ENCODE measurements at places on chromosomes 13 and 19.

GRCh38 chr19:35549174-35549788 lies 3.9 kb downstream of the TMEM147 start:
- peak; percentile 23 for DNase-seq

- no peak for DNase-seq
These were observed 150.6 kb downstream of the GPC6 start for GRCh38 chr13:93377196-93377595.

DNA sequence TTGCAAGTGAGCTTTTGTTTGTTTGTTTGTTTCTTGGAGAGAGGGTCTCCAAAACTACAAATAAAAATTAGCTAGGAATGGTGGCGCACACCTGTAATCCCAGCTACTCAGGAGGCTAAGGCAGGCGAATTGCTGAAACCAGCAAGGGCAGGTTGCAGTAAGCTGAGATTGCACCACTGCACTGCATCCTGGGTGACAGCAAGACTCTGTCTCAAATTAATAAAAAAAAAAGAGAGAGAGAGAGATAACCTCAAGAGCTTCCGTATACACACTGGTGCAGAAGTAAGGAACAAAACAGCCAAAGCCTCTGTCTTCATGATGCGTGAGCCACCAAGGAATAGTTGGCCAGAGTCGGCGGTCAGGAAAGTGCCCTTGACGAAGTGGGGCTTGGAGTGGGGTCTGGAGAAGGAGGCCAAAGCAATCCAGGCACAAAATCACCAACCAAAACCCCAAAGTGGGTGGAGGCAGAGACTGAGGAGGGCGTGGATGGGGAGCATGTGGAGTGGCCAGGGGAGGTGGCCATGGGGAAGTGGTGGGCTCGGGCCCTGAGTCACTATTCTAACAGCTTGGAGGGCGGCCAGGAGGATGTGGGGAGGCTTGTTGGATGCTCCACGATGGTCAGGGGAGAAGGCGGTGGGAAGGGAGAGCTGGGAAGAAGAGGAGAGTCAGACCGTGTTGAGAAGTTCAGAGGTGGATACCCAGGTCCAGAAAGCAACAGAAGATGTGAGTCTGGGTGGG lies 21.2 kb upstream of the TOMM40 start:
- DNase-seq, result no peak

GRCh38 chr19:30562981-30563380 lies 190.8 kb downstream of the ZNF536 start:
- no peak for DNase-seq

DNA sequence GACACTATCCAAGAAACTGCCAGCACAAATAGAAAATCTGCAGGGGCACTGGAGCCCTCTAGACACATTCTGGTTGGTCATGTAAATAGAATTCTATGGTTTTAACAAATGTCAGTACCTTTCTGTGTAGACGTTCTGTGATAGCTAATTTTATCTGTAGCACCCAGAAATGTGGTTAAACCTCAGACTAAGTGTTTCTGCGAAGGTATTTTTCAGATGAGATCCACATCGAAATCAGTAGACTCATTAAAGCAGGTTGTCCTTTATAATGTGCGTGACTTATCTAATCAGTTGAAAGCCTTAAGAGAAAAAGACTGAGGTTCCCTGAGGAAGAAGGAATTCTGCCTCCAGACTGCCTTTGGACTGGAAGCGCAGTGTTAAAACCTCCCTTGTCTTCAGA lies 922.9 kb downstream of the EFNB2 start:
- DNase-seq, result no peak

- DNase-seq, result no peak
These were observed at the start of gene CGB7 for GRCh38 chr19:49057636-49058234. Gene CGB7, minus strand, starts transcription at chr19:49057749. Its CDS starts 2,374 bp downstream, at chr19:49055375.

DNA sequence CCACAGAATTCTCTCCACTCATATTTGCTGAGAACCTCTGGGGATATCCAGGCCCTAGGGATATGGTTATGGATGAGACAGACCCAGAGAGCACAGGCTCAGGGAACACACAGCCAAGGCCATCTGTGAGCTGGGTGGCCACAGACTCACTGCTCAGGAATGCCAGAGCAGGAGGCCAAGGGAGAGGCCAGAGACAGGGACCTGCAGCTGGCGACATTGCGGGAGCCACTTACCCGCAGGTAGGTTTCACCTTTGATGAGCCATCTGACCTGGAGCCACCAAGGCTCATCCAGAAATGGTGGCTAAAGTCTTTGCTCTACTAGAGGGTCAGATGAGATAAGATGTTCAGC lies 29.4 kb downstream of the CCNE1 start:
- no peak for DNase-seq

- no peak for DNase-seq
These were observed 280.0 kb upstream of the SOX21 start for GRCh38 chr13:94992036-94992960.

GRCh38 chr19:13493516-13494310 lies 12.6 kb downstream of the CACNA1A start:
- no peak for DNase-seq

- peak; percentile 85 for DNase-seq
These were observed 48.6 kb downstream of the SCEL start for GRCh38 chr13:77584106-77584505.

- DNase-seq, result no peak
These were observed 7.3 kb downstream of the PLPPR3 start for GRCh38 chr19:814152-815078.

DNA sequence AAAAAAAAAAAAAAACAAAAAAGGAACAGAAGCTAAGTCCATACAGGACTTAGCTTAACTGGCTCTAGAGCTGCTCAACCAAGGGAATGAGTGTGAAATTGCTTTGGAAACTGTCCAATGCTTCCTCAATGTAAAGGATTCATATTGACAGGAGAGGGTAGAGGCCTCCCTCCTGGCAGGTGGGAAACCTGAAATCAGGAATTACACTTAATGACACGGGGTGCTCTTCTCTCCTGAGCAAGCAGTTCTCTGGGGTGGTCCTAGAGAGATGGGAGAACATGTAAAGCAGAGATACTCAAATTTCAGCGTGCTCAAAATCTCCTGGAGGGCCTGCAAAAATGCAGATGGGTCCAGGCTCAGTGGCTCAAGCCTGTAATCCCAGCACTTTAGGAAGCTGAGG lies 3.6 kb upstream of the MAG start:
- no peak for DNase-seq

DNA sequence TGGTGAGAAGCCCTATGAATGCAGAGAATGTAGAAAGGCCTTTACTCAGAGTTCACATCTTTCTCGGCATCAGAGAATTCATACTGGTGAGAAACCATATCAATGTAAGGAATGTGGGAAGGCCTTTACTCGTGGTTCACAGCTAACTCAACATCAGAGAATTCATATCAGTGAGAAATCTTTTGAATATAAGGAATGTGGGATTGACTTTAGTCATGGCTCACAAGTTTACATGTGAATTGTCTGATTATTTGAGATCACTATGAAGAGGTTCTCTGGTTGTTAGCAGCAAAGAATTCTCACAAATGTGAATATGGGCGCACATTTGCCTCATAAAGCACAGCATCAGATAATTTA lies 43.7 kb downstream of the ZNF585A start:
- no peak for DNase-seq

DNA sequence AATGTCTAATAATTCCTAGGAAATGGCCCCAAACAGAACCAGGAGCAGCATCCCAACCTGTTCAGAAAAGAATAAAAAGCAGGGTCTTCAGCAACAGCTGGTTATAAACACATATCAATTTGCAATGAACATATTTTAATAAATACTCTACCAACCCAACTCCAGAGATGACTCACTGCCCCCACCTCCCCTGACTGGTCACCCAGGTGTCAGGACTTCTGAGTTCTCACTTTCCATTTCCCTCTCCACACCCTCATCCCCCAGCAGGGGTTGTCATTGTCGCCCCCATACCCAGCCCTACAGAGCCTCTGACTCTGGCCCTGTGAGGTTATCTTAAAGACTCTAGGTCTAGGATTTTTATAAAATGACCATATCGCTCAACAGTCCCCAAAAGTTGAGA lies 6.9 kb downstream of the SERPINE3 start:
- no peak for DNase-seq

GRCh38 chr13:102028206-102028605 lies 373.6 kb downstream of the FGF14 start:
- no peak for DNase-seq

GRCh38 chr19:49210108-49210900 lies 52.7 kb downstream of the TRPM4 start:
- no peak for DNase-seq

- DNase-seq, result no peak
These were observed 21.3 kb downstream of the HCN2 start for GRCh38 chr19:610801-611480.

- no peak for DNase-seq
These were observed 19.6 kb upstream of the SLC15A1 start for GRCh38 chr13:98771838-98772611.

DNA sequence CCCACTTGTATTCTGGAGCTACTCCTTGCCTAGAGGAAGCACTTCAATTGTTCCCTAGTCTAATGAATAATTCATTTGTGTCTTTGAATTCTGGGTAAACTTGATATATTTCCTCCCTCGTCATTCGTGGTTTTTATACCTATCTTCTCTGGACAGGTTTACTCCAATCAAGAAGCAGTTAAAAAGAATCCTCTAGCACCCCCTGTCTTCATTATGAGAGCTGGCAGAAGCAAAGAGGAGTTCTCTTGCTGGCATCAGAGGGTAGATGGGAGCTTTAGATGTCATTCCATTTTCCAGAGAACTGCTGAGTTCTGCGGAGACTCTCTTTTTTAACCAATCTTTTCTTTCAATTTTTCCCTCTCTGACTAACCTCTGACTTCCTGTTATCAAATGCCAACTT lies 627.7 kb downstream of the FGF9 start:
- no peak for DNase-seq

DNA sequence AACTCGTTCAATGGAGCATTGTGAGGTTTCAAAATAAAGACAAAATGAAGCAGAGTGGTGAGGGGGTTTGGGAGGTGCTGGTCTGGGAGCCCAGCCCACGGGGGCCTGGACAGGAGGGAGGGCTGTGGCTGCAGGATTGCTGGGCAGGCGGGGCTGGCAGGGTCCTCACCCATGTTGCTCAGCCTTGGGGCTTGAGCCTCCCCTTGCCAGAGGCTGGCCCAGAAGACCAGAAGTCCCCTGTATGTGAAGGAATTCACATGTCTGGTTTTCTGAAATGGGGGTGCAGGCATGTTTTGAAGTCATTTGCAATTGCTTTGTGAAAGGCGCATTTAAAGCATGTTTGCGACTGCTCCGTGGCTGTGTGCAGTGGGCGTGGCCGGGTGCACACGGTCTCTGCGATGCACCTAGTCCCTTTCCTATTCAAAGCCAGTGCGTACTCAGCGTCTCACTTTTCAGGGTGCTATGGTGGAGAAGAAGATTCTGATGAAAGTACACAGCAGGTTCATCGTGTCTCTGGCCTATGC lies 2.3 kb downstream of the GRK1 start:
- DNase-seq, result no peak

- DNase-seq, result no peak
These were observed 107.4 kb upstream of the CLDN10 start for GRCh38 chr13:95445131-95445530.

DNA sequence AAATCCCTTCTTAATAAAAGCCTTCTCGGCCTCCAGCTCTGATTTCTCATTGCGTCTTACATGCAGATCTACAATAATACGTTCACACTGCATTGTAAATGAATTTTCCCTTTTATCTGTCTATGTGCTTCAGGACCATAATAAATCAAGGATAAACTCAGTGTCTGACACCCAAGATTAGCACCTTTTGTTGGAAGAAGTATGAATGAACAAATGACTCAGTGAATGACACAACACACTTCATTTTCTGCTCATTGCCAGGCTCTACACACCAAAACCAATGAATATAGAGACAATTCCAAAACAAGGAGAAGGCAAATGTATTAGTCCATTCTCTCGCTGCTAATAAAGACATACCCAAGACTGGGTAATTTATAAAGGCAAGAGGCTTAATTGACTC lies 1224.4 kb downstream of the EFNB2 start:
- DNase-seq, result no peak

DNA sequence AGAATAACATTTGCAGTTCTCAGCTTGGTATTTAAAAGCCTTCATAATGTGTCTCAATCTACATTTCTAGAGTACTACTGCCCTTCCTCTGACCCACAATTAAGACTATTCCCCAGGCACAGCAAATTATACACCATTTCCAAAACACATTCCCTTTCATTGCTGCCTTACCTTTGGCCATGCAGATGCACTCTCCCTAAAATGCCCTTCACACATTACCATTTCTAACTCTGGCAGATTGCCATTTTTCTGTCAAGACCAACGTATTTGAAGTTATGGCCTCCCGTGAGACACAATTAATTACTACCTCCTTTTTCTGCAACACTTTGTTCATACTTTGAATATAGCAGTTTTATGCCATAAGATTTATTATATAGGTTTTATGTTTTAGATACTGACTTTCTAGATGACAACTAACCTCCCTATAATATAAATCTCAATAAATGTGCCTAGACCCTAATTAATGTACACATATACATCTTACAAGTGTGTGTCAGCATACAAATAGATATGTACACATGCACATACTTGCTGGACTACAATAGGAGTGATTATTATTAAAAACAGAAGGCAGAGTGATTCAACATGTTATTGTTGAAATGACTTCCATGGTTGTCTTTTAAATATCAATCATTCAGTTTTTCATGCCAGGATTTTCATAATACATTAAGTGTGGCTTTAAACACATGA lies 2902.5 kb downstream of the PCDH9 start:
- DNase-seq, result no peak

- DNase-seq, result no peak
These were observed 756.4 kb upstream of the SLITRK5 start for GRCh38 chr13:86914757-86915156.

DNA sequence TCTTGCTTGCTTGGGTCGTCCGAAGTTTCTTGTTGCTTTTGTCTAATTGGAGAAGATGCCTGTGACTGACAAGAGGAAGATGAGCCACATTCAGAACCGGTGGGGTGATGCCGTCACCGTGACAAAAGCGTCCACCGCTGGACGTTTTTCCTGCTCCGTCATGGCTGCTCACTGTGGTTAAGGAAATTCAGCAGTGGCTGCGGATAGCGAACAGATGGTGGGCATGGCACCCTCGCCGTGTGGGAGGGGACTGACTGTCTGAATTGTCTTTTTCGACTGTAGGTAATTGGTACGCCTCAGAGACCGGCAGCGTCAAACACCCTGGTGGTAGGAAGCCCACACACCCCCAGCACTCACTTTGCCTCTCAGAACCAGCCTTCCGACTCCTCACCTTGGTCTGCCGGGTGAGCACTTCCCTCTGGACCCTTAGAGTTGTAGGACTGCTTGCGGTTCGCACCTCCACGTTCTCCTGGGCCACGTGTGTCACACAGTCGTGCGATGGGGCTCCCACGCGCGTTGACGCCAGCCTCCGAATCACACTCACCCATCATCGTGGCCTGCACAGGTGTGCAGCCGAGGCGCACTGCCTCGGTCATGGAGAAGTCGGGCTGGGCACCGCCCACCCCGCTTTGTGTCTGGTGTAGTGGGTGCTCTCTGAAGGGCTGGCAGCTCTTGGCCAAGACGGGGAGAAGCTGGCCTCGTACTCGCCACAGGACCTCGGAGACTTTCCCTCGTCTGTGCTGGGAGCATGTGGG lies 26.5 kb downstream of the ATP4B start:
- no peak for DNase-seq

- no peak for DNase-seq
These were observed 406.0 kb downstream of the RFC3 start for GRCh38 chr13:34223984-34224383.

- peak; percentile 32 for DNase-seq
These were observed 5.0 kb downstream of the MVB12A start for GRCh38 chr19:17424743-17425365.
